Stimulated activated CD4-positive, alpha-beta T cell treated with anti-CD3 and anti-CD28 coated beads, TNF-alpha, amount 100 ng/mL, for 24 hours (primary cell): ENCODE measurements at places on chromosomes 2 and 18.

DNA sequence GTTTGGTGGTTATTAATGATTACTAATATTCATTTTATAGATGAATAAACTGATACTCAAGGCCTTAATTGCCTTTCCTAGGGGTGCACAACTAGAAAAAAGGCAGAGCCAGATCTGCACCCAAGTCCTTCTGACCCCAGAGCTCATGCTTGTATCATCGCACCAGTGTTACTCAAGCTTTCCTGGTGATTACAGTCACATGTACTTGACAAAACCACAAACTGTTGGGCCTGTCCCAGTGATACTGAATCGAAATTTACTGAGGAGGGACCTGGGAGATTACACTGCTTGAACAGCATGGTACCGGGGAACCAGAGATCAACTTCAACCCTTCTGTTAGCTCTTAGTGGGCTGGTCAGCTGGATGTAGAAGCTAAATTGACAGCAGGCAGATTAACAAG is 33.7 kb downstream of the FASTKD2 start:
- no peak for DNase-seq

DNA sequence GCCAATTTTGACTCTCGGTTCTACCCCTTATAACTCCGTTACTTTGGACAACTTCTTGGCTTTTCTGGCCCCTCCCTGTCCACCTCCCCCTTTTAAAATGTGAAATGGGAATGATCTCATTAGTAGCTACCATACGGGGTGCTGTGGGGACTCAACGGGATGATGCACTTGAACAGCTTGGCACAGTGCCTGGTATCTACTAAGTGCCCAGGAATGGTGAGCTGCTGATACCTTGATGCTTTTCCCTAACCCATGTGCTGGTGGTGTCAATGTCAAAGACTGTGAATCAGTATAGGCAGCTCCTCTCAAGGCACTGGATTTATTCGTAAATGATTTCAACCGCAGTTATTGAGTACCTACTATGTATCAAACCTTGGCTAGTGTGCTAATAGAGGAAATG is 204.2 kb downstream of the LOXHD1 start:
- DNase-seq: no peak

- DNase-seq: no peak
Observed at GRCh38 chr2:127373362-127374083, 14.3 kb downstream of the MAP3K2 start.

DNA sequence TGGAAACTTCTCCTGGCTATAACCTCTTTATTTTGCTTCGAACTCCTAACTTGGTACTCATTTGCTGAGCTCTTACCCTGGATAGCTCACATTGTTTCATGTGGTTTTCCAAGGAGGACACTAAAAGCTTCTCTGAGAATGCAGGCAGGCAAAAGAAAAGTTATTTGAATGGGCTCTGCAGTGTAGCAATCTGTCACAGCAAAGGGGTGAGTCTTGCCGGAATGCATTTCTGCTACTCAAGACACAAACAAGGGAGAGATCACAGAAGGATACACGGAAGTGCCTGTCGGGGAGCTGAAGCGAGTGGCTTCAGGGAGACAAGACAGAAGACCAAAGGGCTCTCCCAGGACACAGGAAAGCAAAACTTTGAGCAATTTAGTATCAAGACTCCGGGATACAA is 265.4 kb downstream of the SS18 start:
- DNase-seq: no peak

- DNase-seq: no peak
Observed at GRCh38 chr2:42932271-42933151, 140.1 kb upstream of the HAAO start.

GRCh38 chr18:21004726-21005125 is 106.9 kb downstream of the ROCK1 start:
- no peak for DNase-seq

GRCh38 chr2:213017404-213017803 is 134.0 kb downstream of the IKZF2 start:
- no peak for DNase-seq

DNA sequence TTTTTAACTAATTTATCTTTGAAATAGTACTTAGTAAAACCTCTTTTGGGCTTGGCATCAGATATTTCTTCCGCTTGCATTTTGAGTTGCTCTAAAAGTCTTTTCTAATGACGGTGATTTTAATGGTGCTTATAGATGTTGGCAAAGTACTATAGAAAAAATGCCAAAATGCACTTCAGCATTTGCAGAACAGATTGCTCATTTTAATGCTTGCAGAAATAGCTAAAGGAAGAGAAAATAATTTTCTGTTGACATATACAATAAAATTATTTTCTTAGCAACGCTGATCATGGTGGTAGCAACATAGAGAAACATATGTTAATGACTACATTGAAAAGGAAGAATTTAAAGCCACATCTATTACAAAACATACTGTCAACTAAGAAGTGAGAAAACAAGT is 170.7 kb downstream of the STK39 start:
- no peak for DNase-seq

DNA sequence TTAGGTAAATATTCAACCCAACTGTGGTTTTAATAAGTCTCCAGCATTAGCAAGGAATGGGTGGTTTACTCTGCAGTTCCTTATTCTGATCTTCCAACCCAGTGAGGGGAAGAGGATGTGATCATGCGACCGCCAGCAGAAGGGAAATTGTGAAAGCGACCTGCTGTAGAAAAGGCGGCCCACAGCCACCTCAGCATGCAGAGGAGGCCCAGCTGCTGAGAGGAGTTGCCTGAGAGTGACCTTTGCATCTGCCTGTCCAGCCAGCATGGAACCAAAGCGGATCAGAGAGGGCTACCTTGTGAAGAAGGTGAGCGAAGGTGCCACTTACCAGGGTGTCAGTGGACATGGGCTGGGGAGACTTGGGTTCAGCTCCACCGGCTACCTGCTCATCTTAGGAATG is at the start of gene PLEK:
Gene PLEK (plus strand): TSS at position 196 of the 400 bp plus-strand sequence. CDS start 70 bp downstream, at position 266.
- DNase-seq: no peak

GRCh38 chr2:212864186-212864585 is 287.2 kb downstream of the IKZF2 start:
- no peak for DNase-seq

DNA sequence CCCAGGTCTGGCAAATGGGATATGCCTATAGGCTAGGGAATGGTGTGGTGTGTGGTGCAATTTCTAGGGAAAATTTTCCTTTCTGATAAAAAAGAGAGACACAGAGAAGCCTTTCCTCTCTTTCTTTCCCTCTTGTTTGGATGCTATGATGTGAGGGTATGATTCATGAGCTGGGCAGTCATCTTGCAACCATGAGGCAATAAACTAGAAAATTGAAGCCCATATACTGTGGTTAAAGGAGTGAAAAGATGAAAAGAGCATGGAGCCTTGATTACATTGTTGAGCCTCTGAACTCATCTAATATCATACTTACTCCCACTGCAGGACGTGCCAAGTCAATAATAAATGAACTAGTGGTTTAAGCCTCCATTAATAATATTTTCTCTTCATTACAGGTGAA is 215.6 kb downstream of the HAUS1 start:
- no peak for DNase-seq

DNA sequence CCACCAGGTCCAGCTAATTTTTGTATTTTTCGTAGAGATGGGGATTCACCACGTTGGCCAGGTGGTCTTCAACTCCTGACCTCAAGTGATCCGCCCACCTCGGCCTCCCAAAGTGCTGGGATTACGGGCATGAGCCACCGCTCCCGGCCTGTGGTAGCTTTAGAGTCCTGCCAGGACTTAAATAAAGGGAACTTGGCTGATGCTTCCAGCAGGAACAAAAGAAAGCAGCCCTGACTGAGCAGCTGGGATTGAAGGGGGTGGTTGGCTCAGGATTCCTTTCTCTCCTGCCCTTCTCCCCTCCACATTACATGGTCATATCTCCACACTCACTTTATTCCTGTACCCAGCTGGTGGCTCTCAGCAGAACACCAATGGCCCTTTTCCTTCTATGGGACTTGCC is 20.0 kb downstream of the EFHD1 start:
- DNase-seq: no peak

DNA sequence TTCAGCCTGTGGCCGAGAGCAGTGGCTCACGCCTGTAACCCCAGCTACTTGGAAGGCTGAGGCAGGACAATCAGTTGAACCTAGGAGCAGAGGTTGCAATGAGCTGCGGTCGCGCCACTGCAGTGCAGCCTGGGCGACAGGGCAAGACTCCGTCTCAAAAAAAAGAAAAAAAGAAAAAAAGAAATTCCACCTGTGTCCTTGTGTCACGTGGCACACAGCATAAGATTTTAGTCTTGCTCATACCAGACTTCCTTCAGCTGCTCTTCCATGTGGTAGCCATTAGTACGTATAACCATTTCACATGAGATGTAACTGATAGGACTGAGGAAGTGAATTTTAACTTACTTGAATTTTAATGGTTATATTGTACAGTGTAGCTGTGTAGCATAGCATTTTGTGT is 4.0 kb downstream of the NOP58 start:
- DNase-seq: no peak

- no peak for DNase-seq
Observed at GRCh38 chr2:177666408-177666807, 273.8 kb downstream of the AGPS start.

GRCh38 chr18:62455222-62455621 is 67.6 kb upstream of the ZCCHC2 start:
- no peak for DNase-seq

DNA sequence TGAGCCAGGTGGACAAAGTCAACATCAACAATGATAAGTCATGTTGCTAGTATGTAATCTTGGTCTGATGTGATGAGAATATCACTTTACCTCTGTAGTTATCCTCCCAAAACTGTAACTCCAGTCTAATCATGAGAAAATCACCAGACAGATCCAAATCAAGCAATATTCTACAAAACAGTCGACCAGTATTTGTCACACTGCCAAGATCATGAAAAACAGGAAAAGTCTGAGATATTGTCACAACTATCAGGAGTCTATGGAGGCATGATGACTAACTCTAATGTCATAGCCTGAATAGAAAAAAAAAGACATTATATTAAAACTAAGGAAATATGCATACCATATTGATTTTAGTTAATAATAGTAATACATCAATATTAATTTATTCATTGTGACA is 1883.3 kb upstream of the CELF4 start:
- DNase-seq: no peak

GRCh38 chr2:95342556-95343320 is 45.6 kb downstream of the KCNIP3 start:
- no peak for DNase-seq

DNA sequence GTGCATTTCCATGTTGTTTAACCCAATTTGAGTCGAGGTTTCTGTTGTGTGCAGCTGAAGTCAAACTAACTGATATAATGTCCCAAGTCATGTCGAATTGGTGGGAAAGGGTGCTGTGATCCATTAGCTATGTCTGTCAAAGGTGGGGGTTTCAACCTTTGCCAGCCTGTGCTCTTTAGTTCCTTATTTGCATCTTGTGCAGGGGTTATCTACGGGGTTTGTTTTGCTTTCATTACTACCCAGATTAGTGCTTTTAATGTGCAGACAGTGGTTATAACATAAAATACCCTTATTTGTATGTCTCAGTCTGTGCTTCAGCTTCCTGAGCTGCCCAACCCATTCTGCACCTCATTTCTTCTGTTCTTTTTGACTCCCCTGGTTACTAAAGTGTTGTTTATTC is 271.9 kb upstream of the CXCR4 start:
- no peak for DNase-seq

DNA sequence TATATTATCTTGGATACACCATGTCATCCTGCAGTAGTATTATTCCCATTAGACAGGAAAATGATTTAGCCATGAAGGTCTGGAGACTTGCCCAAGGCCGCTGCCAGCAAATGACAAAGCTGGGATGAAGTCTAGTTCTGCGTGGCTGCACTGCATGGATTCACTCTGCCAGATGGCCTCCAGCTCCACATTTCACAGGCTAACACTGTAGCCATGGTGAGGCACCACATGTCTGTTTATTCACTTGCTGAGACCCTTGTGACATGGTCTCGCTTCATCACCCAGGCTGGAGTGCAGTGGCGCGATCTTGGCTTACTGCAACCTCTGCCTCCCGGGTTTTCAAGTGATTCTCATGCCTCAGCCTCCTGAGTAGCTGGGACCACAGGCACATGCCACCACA is 31.5 kb upstream of the SCG2 start:
- no peak for DNase-seq

DNA sequence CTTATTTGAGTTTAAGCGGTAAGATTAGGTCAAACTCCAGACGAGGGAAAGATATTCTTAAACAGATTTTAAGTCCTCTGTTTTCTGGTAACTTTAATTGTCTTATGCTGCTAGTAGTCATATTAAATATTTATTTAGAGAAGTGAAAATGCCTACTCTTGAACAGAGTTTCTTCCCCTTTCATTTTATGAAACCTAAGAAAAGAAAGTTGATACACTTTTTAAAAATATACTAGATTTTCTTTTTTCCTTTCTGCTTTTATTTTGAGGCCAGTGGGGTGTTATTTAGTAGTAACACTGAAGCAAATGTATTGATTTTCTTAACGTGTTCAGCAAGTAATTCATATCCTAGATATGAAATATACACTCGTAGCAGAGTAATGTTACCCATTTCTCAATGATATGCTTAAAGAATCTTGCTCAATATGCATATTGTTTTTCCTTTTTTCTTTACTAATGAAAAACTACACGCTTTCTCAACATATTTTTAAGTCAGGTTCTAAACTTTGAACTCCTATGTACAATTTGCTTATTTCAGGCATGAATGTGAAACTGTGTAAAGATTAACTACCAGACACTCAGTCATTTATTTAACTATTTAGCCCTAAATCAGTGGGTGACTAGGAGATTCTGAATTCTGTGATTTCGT is 691 bp downstream of the KYNU start:
- no peak for DNase-seq

- DNase-seq: no peak
Observed at GRCh38 chr2:100683231-100683630, 120.4 kb downstream of the PDCL3 start.

DNA sequence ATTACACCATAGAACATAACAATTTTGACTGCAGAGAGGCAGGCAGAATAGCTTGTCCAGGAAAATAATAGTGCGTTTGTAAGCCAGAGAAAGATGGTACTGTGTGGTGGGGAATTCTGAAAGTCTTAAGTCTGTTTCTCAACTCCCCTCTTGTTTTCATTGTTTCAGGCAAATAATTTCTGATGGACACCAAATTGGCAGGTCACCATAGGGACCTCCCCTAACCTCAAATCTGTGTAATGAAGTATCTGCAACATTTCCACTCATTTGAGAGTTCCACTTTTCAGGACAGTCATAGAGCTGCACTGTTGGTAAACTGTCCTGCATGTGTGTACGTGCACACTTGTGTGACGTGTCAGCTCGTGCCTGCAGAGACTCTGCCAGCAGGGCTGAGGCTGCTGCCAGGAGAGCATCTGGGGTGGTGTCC is 195.6 kb downstream of the AGAP1 start:
- no peak for DNase-seq

GRCh38 chr2:195406886-195407603 is 250.0 kb upstream of the SLC39A10 start:
- no peak for DNase-seq

- no peak for DNase-seq
Observed at GRCh38 chr2:27730980-27731691, 40.4 kb upstream of the MRPL33 start.

DNA sequence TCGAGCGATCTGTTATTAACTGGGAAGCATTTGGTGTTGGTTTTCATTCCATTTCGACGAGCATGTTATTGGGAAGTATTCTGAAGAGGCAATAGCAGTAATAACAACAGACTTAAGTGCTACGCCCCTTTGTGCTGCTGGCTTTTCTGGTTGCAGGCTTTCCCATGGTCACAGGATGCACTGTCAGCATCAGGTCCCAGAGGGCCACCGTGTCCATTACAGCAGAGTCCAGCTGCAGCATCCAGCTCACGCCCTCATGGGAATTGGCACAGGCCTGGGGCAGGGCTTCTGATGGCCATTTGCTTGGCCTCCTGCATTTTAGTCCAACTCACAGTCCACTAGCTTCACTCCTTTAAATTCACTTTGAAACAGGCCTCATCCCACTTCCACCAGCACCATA is 44.4 kb downstream of the BCL2L11 start:
- no peak for DNase-seq

GRCh38 chr18:78693429-78693828 is 286.2 kb upstream of the SALL3 start:
- DNase-seq: no peak
